Progenitor cell of endocrine pancreas (in vitro differentiated cells): ENCODE measurements at places on chromosomes 4 and X.

DNA sequence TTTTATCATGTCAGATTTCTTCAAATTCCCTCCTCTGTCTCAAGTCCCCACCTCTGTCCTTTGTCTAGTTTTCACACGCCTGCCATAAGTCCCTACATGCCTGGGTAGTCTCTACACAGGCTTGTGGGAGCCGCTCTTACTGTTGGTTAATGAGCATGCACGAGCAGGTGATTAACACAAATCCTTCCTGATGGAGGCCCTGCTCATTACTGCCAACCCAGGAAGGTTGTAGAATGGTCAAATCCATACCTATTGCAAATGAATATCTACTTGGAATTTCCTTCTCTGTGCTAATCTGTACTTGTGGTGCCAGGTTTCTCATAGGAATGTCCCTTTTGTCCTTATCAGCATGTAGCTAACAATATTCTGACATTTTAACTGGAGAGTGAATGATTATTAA lies 208.4 kb upstream of the HDX start:
- H3K36me3 ChIP-seq: no peaks in the 10 kb centered on the region
- H3K27ac ChIP-seq: no peak overlapping the region
- peaks cover 7% of the 10 kb centered on the region for H3K4me1 ChIP-seq
- DNase-seq: no peak
- H3K4me3 ChIP-seq: no peak overlapping the region

DNA sequence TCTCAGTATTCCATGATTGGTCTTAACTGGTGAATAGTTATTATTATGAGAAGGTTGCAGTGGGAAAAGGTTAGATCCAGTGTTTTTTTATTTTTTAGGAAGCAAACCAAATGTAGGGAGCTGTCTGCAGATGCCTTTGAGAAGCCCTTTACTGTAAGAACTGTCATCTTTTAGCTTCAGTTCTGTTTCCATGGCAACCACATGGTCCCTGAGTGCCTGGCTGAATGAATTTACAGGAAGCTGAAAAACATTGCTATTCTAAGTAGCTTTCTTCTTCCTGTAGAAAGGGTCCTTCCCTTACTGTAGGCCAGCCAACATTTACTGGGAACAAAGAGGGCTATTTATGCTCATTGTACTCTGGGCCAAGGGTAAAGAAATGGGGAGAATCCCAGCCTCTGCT lies 103.3 kb downstream of the DCLK2 start:
- no peak for DNase-seq
- no peak overlapping the region for H3K4me3 ChIP-seq
- no peaks in the 10 kb centered on the region for H3K27me3 ChIP-seq
- no peak overlapping the region for H3K27ac ChIP-seq
- H3K4me1 ChIP-seq: no peaks in the 10 kb centered on the region

DNA sequence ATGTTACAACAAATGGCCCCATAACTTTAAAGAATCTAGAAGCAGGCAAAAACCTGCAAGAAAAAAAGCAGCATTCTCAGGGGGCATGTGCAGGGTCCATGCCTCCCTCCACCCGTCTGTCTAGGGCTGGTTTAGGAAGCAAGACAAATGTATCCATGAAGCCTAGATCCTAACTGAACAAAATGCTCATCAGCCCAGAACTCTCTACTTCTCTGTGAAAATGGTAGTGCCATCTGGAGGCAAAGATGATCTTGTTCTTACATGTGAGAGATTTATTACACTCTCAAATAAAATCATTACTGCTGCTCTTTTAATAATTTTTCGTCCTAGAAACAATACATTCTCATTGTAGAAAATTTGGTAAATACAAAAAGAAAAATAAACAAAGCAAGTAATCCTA lies 26.7 kb downstream of the NR3C2 start:
- H3K36me3 ChIP-seq: no peaks in the 10 kb centered on the region
- H3K27ac ChIP-seq: no peak overlapping the region
- H3K4me3 ChIP-seq: no peak overlapping the region
- H3K27me3 ChIP-seq: no peaks in the 10 kb centered on the region
- peaks cover 5% of the 10 kb centered on the region for H3K4me1 ChIP-seq

- peaks cover 1% of the 10 kb centered on the region for H3K36me3 ChIP-seq
- H3K4me1 ChIP-seq: peaks cover 22% of the 10 kb centered on the region
- no peak for DNase-seq
- no peaks in the 10 kb centered on the region for H3K27me3 ChIP-seq
Observed at GRCh38 chr4:145485120-145485519, 3.5 kb downstream of the SMAD1 start.

GRCh38 chrX:10847333-10847732 lies 226.9 kb upstream of the MID1 start:
- no peaks in the 10 kb centered on the region for H3K27me3 ChIP-seq
- DNase-seq: no peak
- H3K27ac ChIP-seq: no peak overlapping the region
- no peak overlapping the region for H3K4me3 ChIP-seq
- H3K4me1 ChIP-seq: no peaks in the 10 kb centered on the region

DNA sequence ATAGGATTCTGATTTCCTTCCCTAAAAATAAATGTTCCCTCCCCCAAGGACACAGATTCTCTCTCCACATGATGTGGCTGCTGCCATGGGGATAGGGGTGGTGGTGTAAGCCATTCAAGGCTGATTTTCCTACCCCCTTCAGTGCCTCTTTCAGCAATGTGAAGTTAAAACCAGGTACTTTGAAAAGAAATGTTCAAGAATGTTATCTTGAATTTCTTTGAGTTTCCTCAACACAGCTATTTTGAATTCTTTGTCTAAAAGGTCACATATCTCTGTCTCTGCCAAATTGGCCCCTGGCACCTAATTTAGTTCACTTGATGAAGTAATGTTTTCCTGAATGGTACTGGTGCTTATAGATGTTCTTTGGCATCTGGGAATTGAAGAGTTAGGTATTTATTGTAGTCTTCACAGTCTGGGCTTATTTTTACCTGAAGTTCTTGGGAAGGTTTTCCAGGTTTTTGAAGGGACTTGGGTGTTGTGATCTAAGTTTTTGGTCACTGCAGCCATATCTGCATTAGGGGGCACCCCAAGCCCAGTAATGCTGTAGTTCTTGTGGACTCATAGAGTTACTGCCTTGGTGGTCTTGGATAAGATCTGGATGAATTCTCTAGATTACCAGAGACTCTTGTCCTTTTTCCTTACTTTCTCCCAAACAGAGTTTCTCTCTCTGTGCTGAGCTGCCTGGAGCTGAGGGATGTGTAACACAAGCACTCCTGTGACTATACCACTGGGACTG lies 7.6 kb upstream of the DIPK2B start:
- no peaks in the 10 kb centered on the region for H3K36me3 ChIP-seq
- H3K27ac ChIP-seq: no peak overlapping the region
- no peaks in the 10 kb centered on the region for H3K4me1 ChIP-seq

- DNase-seq: no peak
- H3K27me3 ChIP-seq: no peaks in the 10 kb centered on the region
- H3K4me3 ChIP-seq: no peak overlapping the region
- H3K27ac ChIP-seq: no peak overlapping the region
Observed at GRCh38 chr4:22739968-22740367, 47.2 kb downstream of the GBA3 start.

- H3K4me3 ChIP-seq: no peak overlapping the region
- no peak for DNase-seq
- no peak overlapping the region for H3K27ac ChIP-seq
- no peaks in the 10 kb centered on the region for H3K36me3 ChIP-seq
Observed at GRCh38 chr4:138669479-138670315, 345.9 kb upstream of the NOCT start.

DNA sequence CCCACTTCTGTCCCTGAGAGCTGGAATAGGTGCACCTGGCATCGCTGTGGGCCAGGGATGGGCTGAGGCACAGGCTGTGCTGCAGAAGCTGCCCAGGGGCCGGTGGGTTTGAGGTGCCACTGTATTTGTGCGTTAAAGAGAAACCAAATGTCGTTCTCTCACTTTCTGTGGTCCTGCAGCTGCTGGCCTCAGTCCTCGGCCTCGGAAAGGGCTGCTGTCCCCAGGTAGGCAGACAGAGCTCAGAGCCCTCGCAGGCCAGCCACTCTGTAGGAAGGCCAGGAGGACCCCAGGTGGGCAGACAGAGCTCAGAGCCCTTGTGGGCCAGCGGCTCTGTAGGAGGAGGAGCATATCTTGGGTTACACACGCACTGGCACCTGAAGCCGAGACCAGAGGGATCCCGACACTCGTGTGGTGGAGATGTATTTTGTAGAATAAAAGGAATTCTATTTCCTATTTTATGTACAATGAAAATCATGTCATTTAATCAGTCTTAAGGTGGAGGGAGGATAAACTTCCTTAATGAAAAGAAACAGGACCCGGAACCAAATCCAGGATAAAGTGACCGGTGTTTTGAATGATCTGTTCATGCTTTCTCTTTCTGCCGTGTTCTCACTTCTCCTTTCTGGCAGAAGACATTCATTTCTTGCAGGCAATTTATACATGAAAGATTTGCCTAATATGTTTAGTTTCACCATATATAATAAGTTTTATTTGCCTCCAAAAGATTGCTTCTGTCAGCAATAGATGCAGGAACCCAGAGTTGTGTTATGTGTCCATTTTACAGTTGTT lies 54.4 kb upstream of the HGFAC start:
- H3K4me1 ChIP-seq: peaks cover 10% of the 10 kb centered on the region
- DNase-seq: no peak
- peaks cover 3% of the 10 kb centered on the region for H3K36me3 ChIP-seq
- no peaks in the 10 kb centered on the region for H3K27me3 ChIP-seq
- no peak overlapping the region for H3K4me3 ChIP-seq

DNA sequence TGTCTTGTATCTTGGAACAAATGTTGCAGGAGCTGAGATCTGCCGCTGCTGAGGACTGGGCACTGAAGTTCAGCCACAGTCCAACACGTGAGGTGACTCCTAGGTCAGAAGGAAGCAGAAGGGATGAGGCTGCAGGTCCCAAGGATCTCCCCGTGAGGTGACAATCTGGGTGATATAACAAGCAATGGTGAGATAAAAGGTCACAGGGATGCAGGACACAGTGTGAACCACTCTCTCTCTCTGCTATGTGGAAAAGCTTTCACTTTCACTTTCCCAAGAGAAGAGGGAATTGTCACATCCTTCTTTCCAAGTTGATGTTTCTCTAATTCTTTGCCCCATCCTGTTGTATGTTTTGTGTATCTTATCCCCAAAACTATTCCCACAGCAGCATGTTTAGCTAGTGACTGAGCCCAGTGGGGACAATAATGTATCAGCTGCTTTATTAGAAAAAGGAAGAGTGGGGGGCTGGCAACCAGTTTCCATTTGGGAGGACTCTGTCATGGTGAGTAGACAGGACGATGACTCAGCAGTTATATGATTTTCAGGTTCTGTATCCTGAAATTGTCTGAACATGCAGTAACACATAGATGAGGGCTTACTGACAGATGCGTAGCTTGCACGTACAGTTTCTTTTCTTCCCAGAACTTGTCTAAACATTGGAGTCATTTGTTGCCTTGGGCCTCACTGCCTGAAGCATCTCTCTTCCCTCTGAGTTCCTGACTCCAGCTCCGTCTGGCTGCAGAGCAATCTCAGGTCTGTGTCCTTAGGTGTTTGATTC lies 1415.8 kb upstream of the TENM3 start:
- DNase-seq: no peak
- no peak overlapping the region for H3K4me3 ChIP-seq
- H3K4me1 ChIP-seq: peaks cover 3% of the 10 kb centered on the region
- H3K27ac ChIP-seq: peak overlapping the region; percentile 69
- H3K27me3 ChIP-seq: no peaks in the 10 kb centered on the region

GRCh38 chr4:74543231-74543781 lies 98.4 kb downstream of the AREG start:
- H3K27ac ChIP-seq: no peak overlapping the region
- no peak overlapping the region for H3K4me3 ChIP-seq

GRCh38 chrX:3713937-3714434 lies 537 bp upstream of the PRKX start:
- no peak for DNase-seq
- H3K36me3 ChIP-seq: no peaks in the 10 kb centered on the region
- peaks cover 10% of the 10 kb centered on the region for H3K4me1 ChIP-seq
- H3K4me3 ChIP-seq: peak overlapping the region; percentile 79
- peaks cover 46% of the 10 kb centered on the region for H3K27me3 ChIP-seq
- H3K27ac ChIP-seq: peak overlapping the region; percentile 67

DNA sequence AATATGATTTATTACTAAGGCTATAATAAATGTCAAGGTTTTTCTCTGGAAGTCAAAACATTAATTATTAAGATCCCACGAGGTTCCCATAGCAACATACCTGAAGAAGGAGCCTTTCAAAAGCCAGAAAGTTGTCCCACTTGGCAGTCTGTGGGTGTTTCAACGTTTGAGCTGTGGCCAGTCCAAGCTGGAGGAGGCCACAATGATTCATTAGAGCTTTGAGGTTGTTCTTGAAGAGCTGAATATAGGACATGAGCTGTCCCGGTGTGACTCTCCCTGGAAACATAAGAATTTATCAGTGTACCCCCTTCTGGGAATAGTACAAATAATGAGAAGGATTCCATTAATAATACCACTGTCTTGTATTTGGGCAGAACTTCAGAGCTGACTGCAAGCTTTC lies 92.1 kb downstream of the SCFD2 start:
- no peak for DNase-seq
- H3K27ac ChIP-seq: no peak overlapping the region
- no peaks in the 10 kb centered on the region for H3K4me1 ChIP-seq

- H3K27me3 ChIP-seq: no peaks in the 10 kb centered on the region
- H3K4me1 ChIP-seq: no peaks in the 10 kb centered on the region
- DNase-seq: no peak
- no peak overlapping the region for H3K27ac ChIP-seq
- no peaks in the 10 kb centered on the region for H3K36me3 ChIP-seq
Observed at GRCh38 chr4:59374416-59374815, 1825.7 kb upstream of the ADGRL3 start.

- no peaks in the 10 kb centered on the region for H3K4me1 ChIP-seq
- H3K4me3 ChIP-seq: no peak overlapping the region
- no peak for DNase-seq
- no peak overlapping the region for H3K27ac ChIP-seq
Observed at GRCh38 chrX:29528281-29528680, 687.1 kb upstream of the MAGEB2 start.

GRCh38 chr4:169039251-169039954 lies 29.3 kb upstream of the CBR4 start:
- no peaks in the 10 kb centered on the region for H3K27me3 ChIP-seq
- no peak overlapping the region for H3K27ac ChIP-seq
- no peaks in the 10 kb centered on the region for H3K36me3 ChIP-seq
- H3K4me1 ChIP-seq: peaks cover 14% of the 10 kb centered on the region
- DNase-seq: no peak
- no peak overlapping the region for H3K4me3 ChIP-seq

DNA sequence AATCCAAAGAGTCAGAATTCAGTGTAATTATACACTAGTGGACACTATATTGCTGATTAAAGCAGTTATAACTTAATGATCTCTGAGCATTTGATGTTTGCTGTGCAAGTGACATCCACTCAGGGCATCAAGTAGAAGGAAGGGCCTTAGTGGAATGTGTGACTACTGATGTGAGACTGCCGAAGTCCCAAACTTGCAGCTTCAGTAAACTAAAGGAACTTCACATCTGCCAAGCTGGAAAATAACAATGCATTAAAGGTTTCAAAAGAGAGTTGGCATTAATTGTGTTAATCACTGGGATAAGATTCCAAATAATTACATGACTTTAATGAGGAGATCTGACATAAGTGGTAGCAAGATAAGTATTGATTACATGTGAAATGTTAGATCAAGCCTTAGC lies 52.5 kb upstream of the SLC25A4 start:
- no peaks in the 10 kb centered on the region for H3K36me3 ChIP-seq
- no peak overlapping the region for H3K4me3 ChIP-seq
- no peak overlapping the region for H3K27ac ChIP-seq

- H3K36me3 ChIP-seq: no peaks in the 10 kb centered on the region
- peaks cover 3% of the 10 kb centered on the region for H3K27me3 ChIP-seq
- no peak overlapping the region for H3K27ac ChIP-seq
- DNase-seq: no peak
Observed at GRCh38 chrX:109783701-109784079, 50.6 kb upstream of the ACSL4 start.
